Heart left ventricle (tissue), 16 donors: ENCODE measurements at places on chromosomes 16 and 17. TPM values are rescaled to one million over a fixed set of nuclear protein-coding genes. Genes with fewer than 3 reads are reported as not detected.
A peak's percentile ranks its signal among the peaks of the same experiment; 100 is the strongest.

The WFIKKN1 gene
- total RNA-seq: 0.25 TPM

The SCN4A gene
- total RNA-seq: 0.63 TPM

The SMIM5 gene
- total RNA-seq: 3.1 TPM

GRCh38 chr17:43556292-43556691, 10.2 kb upstream of the ETV4 start:
- peaks cover 4% of the 10 kb centered on the region for H3K4me1 ChIP-seq
- H3K27me3 ChIP-seq: no peaks in the 10 kb centered on the region
- H3K4me3 ChIP-seq: no peak overlapping the region
- no peak for DNase-seq

DNA sequence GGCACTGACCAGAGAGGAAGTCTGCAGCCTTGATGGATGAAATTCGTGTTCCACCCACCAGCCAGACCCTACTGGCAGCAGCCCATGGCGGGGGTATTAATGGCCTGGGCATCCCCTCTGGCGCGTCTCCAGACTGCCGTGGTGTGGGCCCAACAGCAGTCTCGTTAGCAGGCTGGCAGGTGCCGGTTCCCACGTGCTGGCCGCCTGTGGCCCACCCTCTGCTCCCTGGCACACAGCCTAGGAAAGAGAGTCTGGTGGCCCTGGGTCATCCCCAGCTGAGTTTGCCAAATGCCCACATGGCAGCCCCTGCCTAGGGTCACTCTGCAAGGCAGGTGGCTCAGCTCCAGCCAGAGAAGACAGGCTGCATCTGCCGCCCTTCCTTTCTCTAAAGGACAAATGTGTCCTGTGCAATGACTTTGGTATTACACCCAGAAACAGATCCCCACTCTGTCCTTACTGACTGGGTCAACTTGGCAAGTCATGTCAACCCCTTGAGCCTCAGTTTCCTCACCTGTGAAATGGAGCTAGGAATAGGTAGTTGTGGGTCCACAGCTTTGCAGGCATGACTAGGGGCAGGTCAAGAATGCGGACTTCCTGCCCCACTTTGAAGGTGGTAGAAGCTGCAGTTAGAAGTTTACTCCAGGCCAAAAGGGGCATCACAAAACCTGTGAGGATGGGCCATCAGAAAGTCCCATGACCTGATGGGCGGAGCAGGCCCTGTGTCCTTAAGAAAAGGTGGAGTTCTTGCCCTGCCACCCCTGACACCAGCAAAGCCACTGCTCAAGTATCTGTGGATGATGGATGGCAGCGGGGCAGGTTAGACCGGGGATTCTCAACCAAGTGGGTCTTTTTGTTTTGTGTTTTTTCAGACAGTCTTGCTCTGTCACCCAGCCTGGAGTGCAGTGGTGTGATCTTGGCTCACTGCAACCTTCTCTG, 76.6 kb downstream of the ABCC6 start:
- no peak for DNase-seq
- peaks cover 4% of the 10 kb centered on the region for H3K4me1 ChIP-seq
- no peak overlapping the region for H3K27ac ChIP-seq

- peak overlapping the region; percentile 99 for H3K27ac ChIP-seq
- no peak for DNase-seq
- peak overlapping the region; percentile 100 for H3K4me3 ChIP-seq
- H3K27me3 ChIP-seq: no peaks in the 10 kb centered on the region
These were observed 1.5 kb downstream of the CRK start for GRCh38 chr17:1454541-1454940.

DNA sequence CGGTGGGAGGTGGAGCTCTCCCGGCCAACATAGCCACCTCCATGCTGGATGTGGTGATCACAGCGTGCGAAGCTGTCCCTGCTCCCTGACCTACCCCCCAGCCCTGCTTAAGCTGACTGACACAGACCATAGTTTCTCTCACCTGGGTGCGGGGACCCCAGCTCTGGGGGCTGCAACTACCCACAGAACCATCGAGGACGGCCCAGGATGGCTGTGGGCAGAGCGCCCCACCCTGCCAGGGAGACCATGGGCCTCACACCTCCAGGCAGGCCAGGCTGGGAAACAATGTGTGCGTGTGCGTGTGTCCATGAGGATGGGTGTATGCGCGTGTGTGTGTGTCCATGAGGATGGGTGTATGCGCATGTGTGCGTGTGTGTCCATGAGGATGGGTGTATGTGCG, 20.4 kb downstream of the BAHCC1 start:
- no peak overlapping the region for H3K27ac ChIP-seq
- H3K36me3 ChIP-seq: no peaks in the 10 kb centered on the region
- H3K4me1 ChIP-seq: peaks cover 53% of the 10 kb centered on the region
- no peak overlapping the region for H3K4me3 ChIP-seq
- DNase-seq: no peak
- H3K27me3 ChIP-seq: no peaks in the 10 kb centered on the region
